ENCODE measurements at places on chromosomes 7 and 10.

DNA sequence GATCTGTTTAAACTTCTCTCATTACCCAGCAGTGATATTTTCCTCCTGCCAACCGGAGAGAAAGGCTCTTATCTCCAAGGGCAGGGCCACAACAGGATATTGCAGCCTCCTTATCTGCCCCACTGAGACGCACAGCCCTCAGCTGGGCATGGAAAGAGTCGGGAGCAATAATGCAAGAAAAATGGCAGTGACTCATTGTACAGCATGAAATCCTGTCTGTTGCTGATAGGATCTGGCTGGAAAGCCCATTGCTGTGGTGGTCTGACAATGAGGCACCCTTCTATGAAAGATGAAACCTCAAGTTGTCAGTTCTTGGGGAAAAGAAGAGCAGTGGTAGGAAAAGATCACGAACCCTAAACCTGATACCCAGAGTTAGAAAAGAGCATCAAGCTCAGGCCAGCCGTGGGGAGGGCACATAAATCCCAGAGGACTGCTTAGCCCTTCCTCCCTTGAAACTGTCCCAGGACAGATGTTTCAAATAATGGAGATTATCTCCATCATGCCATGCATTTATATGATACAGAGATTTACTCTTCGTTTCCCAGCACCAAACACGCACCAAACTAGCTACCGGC is 47.0 kb upstream of the FIGNL1 start:
- no peak for DNase-seq

GRCh38 chr7:54932818-54933543 is 85.8 kb upstream of the EGFR start:
- DNase-seq = no peak

GRCh38 chr7:50226145-50226544 is 78.4 kb upstream of the IKZF1 start:
- DNase-seq = no peak

GRCh38 chr10:131257027-131257426 is 54.5 kb downstream of the TCERG1L start:
- DNase-seq = no peak

DNA sequence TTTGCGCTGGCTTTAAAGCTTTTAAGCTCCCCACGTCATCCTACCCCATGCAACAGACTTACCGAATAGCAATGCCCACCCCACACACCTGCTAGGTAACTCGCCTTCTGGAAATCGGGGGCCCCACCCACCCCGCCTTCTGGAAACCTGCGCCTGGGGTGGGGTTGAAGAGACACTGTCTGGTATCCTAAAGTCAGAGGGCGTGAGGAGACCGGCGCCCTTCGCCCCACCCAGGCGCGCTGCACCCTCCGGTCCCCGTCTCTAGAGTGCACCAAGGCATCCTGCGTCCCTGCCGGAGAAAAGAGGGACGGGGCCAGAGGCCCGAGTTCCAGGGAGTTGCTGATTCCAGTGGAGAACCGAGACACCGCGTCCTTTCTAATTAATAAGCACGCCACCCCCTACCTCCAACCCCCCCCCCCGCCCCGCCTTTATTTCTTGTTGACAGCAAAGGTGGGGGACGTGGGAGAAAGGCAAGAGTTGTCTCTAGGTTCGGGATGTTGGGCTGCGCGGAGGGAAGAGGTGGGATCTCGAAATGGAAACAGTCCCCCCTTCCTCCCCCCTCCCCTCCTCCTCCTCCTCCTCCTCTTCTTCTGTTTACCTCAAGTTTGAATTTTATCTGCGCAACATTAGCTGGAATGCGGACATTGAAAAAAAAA is 220.9 kb upstream of the MKLN1 start:
- DNase-seq = peak; percentile 51

DNA sequence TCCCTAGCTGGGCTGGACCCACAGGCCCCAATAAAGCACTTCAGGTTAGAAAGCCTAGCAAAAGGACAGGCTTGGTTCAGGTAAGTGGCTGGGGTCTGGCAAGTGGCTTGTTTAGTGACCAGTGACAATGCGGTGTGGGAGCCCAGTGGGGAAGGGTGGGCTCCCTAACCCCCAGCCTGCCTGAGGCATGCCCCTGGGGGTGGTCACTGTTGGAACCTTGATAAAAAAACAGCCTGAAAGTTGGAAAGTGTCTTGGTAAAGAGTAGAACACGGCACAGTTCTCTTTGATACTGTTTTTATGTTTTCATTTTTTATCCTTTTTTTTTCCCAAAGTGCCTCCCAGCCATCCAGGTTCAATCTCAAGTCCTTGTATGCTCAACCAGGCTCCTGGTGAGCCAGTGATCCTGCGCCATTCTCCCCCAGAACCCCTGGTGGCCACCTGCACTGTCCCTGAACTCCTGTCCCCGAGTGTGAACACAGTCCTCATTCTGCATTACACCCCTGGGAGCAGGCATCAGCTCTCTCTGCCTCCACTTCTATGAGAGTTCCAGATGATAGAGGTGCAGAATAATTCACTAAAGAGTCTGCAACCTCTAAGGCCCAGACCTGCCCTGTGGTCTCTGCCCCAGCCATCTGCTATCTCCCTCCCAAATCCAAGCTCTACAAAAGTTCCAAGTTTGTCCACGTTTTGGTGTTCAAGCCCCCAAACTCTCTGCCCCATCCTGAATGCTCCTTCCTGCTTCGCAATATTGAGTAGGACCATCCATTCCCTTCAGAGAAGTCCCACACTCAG is 15.0 kb upstream of the CXCL12 start:
- no peak for DNase-seq

GRCh38 chr10:79321951-79322350 is 25.3 kb upstream of the PPIF start:
- no peak for DNase-seq

DNA sequence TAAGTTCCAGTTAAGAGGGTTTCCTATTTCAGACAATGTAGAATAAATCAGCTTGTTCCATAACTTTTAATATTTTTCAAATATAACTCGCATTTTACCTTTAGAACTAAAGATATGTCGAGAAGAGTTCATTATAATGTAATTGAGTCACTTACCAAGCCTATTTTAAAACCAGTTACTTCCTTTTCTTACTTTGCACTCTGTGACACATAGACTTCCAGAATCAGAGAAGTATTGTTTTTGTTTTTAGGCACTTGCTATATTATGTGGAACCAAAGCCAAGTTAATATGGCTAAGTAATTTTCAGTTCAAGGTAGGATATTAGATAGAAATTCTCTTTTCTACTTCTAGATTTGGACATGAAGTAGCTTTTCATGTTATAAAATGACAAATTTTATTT is 182.7 kb upstream of the PRPS1L1 start:
- no peak for DNase-seq

- no peak for DNase-seq
Observed at GRCh38 chr7:16345979-16346958, 75.1 kb downstream of the CRPPA start.

- DNase-seq = no peak
Observed at GRCh38 chr10:132457328-132458070, 60.5 kb downstream of the PWWP2B start.

DNA sequence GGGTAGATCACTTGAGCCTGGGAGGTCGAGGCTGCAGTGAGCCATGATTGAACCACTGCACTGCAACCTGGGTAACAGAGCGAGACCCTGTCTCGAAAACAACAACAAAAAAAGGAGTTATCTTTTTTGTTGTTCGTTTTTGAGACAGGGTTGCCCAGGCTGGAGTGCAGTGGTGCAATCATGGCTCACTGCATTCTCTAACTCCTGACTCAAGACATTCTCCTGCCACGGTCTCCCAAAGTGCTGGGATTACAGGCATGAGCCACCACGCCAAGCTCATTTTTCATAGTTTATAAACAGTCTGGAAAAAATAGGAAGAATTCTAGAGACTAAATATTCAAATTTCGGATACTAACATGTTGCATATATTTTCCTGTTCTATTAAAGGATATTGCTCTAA is 29.4 kb downstream of the SFXN4 start:
- DNase-seq = no peak

GRCh38 chr10:83167081-83167480 is 972.2 kb upstream of the GHITM start:
- DNase-seq = no peak

DNA sequence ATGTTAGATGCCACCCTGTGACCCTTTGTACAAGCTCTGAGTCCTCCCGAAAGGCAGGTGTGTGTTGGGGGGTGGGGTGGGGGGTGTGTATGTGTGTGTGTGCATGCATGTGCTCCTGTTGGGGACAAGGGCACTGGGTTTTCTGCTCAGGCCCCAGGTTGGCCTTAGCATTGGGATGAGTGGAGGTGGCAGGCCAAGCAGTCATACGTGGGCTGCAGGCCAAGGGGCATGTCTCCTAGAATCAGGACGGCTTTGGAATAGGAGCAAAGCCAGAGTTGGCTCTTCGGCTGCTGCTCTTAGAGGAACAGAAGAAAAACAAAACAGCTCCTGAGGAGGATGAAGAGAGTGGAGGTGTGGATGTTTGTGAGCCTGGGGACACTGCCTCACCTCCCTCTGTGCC is 26.0 kb downstream of the HSPA12A start:
- DNase-seq = no peak

DNA sequence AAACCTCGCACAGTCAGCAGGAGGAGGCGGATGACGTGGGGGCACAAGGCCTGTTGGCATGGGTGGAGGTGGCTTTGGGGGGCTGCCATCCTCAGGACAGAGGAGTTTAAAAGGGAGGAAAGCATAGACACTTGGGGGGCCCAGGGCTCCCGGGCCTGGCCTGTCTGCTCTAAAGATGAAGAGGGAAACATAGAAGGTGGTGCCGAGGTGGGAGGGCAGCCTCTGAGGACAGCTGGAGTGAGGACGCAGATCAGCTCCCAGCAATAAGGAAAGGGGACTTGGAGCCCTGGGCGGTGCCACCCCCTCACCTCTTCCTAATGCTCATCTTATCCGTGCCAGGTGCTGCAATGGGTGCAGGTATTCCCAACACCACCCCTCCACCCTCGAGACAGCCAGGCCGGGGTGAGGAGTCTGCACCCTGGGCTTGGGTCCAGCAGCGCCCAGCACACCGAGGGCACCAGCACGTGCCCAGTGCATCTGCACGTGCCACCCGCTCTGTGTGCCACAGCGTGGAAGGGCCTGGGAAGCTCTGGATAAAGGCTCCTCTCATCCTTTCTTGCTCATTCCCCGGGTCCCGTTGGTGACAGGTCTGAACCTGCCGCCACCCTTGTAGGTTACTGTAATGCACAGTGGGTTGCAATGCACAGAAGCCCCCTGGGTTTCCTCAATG is 566.0 kb upstream of the FOXK1 start:
- no peak for DNase-seq

GRCh38 chr10:117664288-117664687 is 121.7 kb downstream of the EMX2 start:
- DNase-seq = no peak

DNA sequence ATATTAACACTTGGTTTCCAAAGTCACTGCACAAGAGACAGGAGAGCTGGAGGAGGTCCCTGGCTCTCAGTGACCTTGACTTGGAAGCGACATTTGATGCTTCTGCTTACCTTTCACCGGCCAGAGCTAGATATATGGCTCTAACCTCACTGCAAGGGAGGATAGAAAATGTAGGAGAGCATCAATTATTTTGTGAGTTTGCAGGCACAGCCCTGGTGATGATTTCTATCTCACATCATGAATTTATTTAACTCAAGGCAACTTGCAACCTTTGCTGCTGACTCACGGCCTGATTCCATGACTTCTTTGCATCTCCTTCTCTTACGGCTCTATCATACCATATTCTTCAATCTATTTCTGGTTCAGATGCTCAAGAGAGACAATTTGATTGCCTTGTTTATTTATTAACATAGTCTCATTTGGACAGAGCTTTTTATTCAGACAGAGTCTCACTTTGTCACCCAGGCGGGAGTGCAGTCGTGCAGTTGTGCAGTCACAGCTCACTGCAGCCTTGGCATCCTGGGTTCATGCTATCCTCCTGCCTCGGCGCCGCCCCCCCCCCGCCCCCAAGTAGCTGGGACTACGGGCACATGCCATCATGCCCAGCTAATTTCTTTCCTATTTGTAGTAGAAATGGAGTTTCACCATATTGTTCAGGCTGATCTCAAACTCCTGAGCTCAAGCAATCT is 196.0 kb downstream of the REEP3 start:
- no peak for DNase-seq

GRCh38 chr7:75813781-75814236 is at the start of gene CCL24:
Gene CCL24, minus strand, starts transcription at chr7:75813806. Its CDS starts 91 bp downstream, at chr7:75813715.
- no peak for DNase-seq

DNA sequence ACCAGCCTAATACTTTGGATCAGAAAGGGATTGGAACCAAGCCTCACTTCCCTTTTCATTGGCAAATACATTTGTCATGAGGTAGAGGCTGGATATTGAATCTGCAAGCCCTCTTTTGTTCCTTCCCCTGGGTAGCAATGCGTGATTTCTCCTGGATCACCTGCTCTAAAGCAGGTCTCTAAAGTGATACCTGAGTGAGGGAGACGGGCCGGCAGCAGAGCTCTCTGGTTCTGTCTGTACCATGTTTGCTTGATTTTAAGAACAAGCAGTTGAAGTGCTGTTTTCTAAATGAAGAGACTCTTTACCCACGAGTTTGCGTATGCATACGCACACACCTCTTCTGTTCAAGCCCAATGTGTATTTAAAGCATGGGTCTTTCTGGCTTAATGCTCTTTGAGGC is 41.1 kb downstream of the GARS1 start:
- DNase-seq = no peak
